ENCODE measurements at places on chromosomes 3 and 15. TPM values are rescaled to one million over a fixed set of nuclear protein-coding genes. Genes with fewer than 3 reads are reported as not detected.

The CEMIP gene
- 0.51 TPM for total RNA-seq

The NR2C2 gene
- total RNA-seq, result 16.0 TPM

The FSTL1 gene
- total RNA-seq, result 223 TPM

The NAALADL2 gene
- 0.33 TPM for total RNA-seq

The ZNF774 gene
- 1.5 TPM for total RNA-seq

The CACNA2D3 gene
- 0.13 TPM for total RNA-seq

The ROBO2 gene
- under 0.01 TPM for total RNA-seq

The SMCO1 gene
- not detected for total RNA-seq
